ENCODE measurements at places on chromosomes 7 and 10.

GRCh38 chr10:110600487-110601101 lies 33.1 kb downstream of the SMC3 start:
- peak; percentile 84 for DNase-seq

DNA sequence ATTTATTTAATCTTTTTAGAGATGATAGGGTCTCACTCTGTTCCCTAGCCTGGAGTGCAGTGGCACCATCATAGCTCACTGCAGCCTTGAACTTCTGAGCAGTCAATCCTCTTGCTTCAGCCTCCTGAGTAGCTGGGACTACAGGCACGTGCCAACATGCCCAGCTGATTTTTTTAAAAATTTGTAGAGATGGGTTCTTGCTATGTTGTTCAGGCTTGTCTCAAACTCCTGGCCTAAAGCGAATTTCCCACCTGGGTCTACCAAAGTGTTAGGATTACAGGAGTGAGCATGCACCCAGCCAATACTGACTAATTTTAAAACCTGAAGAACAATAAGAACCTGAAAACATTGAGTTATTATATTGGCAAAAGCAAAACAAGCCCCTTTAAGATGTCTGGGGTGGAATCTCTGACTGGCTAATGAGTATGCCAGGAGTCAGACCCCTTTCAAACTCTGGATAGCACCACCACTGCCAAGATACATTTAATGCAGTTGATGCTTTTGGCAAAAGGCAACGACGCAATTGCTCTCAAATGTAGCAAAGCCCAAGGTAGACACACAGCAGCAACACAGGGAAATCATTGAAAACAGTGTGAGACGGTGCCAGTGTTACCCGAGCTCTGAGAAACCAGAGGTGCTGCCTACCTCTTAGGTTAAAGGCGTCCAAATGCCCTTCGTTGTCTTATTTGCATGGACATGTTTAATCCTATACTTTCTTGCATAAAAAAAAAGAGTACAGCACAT lies 40.7 kb upstream of the TOMM7 start:
- no peak for DNase-seq

DNA sequence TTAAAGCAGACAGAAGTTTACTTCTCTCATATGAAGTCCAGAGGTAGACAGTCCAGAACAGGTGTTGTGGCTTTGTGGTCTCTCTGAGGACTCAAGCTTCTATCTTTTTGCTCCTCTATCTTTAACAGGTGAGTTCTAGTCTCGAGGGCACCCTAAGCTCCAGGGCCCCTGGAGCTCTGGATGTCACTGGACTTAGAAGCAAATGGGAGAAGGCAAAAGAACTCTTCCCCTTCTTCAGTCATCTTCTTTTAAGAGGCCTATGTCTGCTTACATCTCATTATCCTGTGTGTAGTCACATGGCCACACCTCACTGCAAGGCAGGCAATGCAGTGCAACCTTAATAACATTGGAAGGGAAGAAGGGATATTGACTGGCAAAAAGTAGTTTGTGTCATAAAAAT lies 61.6 kb downstream of the ADCYAP1R1 start:
- no peak for DNase-seq

DNA sequence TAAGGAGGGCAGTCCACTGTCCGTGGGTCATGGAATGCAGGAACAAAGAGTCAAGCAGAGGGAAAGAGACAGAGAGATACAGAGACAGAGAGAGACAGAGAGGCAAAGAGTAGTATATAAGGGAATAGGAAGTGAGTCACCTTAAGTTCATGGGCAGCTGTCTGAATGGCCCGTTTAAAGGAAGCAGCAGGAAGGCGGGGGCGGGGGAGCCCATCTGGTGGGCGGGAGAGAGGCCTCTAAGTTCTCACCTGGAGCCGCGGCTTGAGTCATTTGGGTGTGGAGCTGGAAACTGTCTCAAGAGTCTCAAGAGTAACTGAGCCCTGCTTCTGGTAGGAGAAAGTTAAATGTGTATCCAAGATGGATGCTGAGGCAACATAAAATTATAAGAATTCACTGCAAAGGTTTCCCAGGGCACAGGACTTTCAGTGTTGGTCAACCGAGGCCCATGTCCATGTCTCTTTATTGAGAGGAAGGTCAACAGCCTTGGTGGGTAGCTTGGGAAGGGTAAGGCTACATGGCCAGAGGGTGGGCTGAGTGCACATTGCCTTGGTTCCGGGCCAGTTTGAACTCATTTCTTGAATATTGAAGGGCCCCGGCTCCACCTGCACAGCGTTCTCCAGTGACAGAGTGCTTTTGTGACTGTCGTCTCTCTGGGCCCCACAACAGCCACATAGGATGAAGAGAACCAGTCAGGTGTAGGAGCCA lies 85.5 kb upstream of the CACUL1 start:
- DNase-seq, result no peak

- DNase-seq, result no peak
Measured at GRCh38 chr10:110395350-110396283, 90.9 kb upstream of the SMNDC1 start.

DNA sequence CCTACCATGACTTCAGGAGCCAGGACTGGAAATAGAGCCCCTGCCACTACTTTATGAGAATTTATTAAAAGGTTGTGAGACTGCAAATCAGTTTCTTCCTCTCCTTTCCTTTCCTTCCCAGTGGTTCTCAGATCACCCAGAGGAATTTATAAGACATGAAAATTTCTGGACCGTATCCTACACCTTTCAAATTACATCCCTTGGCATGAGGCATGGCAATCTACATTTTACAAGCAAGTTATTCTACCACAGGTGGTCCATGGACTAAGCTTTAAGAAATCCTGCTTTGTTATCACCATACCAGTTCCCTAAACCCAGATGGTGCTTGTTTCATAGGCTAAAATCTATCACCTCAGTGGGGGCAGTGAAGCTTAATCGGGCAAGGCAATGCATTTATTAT lies 66.5 kb downstream of the TPK1 start:
- no peak for DNase-seq

GRCh38 chr7:28749638-28750037 lies 208.5 kb downstream of the TRIL start:
- DNase-seq, result no peak

- DNase-seq, result no peak
Measured at GRCh38 chr7:158302274-158303070, 285.2 kb downstream of the PTPRN2 start.

- DNase-seq, result no peak
Measured at GRCh38 chr10:114526126-114526503, 121.8 kb upstream of the AFAP1L2 start.

DNA sequence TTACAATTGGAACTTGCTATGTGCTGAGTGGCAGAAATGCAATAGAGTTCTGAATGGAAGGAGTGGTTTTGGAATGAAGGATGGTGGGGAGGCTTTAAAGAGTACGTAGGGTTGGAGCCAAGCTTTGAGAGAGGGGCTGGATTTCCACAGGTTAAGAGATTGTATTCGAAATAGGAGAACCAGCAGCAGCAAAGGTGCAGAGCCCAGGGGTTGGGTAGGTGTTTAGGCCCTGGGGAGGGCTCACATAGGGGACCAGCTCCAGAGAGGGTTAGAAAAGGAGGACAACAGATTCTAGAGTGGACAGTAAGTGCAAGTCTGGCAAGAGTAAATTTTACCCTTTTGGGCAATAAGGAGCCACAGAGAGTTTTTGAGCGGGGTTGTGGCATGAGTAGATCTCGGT lies 297.2 kb downstream of the RPS24 start:
- no peak for DNase-seq

- no peak for DNase-seq
Measured at GRCh38 chr7:51307651-51308210, 8.9 kb downstream of the COBL start.

Data from NCI-H510A treated with DMSO at 0.1 percent for 48 hours (cell line).